ENCODE measurements at places on chromosomes 5 and 9. TPM values are rescaled to one million over a fixed set of nuclear protein-coding genes. Genes with fewer than 3 reads are reported as not detected.

DNA sequence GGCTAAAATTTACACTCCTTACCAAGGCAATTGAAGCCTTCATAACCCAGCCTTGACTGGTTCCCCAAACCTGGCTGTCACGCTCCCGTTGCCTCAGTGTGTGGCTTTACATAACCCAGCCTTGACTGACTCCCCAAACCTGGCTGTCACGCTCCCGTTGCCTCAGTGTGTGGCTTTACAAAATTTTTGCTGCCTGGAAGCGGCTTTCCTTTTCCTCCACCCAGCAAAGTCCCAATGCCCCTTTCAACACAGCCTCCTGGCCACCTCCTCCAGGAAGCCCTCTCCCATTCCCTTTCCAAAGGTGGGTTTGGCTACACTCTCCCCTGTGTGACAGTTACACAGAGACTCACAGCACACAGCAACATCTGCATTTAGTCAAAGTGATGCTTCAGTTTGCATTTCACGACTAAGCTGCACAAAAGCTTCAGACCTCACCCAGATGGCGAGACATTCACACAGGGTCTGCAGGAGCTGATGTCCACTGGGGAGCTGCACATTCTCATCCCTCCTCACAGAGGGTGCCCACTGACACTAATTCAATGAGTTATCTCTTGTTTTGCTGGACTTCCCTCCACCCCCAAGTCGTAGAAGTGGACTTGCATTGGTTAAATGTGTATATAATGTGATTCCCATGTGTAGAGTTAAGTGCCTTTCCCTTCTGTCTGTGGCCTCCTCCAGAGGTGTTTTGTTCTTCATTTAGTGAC, 156.6 kb upstream of the PHYKPL start:
- H3K27ac ChIP-seq: no peak overlapping the region
- no peak for DNase-seq
- peaks cover 4% of the 10 kb centered on the region for H3K4me1 ChIP-seq
- no peak overlapping the region for H3K4me3 ChIP-seq
- no peaks in the 10 kb centered on the region for H3K27me3 ChIP-seq

GRCh38 chr9:83511051-83511450, 27.1 kb downstream of the FRMD3 start:
- H3K4me3 ChIP-seq: no peak overlapping the region
- H3K27me3 ChIP-seq: no peaks in the 10 kb centered on the region
- no peaks in the 10 kb centered on the region for H3K36me3 ChIP-seq
- no peak overlapping the region for H3K27ac ChIP-seq
- H3K4me1 ChIP-seq: no peaks in the 10 kb centered on the region
- no peak for DNase-seq

DNA sequence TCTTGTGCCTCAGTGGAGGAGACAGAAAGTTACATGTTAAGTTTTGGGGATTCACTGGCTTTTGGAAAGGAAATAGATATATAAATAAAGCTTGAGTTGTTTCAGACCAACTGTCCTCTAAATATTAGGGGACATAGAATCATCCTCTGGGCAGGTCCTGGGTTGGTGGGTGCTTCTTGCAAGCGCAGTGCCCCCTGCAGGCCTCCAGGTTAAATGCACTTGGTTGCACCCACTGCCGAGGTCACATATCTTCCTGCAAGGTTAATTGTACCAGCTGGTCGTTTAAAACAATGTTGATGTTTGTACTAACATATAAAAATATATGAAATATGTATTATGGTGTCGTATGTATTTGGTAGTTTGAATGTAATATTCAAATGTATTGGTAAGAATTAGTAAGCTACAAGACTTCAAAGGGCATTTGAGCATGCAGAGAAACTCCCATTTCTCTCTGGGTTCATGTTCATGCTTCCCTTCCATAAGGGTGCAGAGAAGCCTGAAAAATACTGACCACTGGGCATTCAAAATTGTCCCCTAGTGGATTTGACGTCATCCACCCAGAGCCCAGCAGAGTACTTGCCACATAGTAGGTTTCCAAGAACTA, 87.0 kb downstream of the ZNF618 start:
- H3K27me3 ChIP-seq: no peaks in the 10 kb centered on the region
- H3K36me3 ChIP-seq: no peaks in the 10 kb centered on the region
- no peaks in the 10 kb centered on the region for H3K4me1 ChIP-seq
- no peak overlapping the region for H3K27ac ChIP-seq
- no peak overlapping the region for H3K4me3 ChIP-seq

- H3K4me1 ChIP-seq: no peaks in the 10 kb centered on the region
- no peak overlapping the region for H3K27ac ChIP-seq
- H3K27me3 ChIP-seq: no peaks in the 10 kb centered on the region
- no peaks in the 10 kb centered on the region for H3K36me3 ChIP-seq
- no peak for DNase-seq
- H3K4me3 ChIP-seq: no peak overlapping the region
Measured at GRCh38 chr5:80127116-80127552, 92.0 kb downstream of the THBS4 start.

DNA sequence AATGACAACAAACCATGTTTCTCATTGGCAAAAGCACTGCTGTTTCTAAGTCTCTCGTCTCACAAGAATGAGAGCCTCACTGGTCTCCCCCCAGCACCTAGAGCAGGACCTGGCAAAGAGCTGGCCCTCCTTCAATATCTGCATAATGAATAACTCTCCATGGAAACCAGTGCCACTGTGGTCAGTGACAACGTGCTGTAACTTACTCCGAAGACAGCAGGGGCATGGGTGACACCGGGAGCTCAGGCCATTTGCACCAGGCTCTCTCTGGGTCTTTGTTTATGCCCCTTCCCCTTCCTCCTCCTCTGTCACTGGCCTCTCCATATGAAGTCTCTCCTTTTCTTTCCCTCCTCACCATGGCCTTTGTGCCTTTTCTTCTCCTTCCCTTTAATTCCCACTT, 33.3 kb downstream of the TAS2R1 start:
- H3K4me1 ChIP-seq: no peaks in the 10 kb centered on the region
- no peaks in the 10 kb centered on the region for H3K27me3 ChIP-seq
- DNase-seq: no peak

DNA sequence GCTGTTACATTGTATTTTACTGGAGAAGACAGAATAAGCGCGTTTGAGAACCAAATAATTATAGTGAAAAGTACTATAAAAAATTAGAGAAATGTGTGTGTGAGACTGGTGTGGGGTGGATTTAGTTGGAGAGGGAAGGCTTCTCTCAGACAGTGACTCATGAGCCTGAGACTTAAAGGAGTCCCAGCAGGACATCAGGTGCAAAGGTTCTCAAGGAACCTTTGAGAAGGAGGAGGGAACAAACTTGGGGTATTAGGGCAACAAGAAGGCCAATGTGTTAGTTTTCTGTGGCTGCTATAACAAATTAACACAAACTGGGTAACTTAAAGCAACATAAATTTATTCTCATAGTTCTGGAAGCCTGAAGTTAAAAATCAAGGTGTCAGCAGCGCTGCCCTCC, 4.9 kb downstream of the DDX4 start:
- no peaks in the 10 kb centered on the region for H3K36me3 ChIP-seq
- no peak overlapping the region for H3K27ac ChIP-seq
- no peak for DNase-seq
- H3K4me1 ChIP-seq: no peaks in the 10 kb centered on the region
- no peaks in the 10 kb centered on the region for H3K27me3 ChIP-seq
- H3K4me3 ChIP-seq: no peak overlapping the region

DNA sequence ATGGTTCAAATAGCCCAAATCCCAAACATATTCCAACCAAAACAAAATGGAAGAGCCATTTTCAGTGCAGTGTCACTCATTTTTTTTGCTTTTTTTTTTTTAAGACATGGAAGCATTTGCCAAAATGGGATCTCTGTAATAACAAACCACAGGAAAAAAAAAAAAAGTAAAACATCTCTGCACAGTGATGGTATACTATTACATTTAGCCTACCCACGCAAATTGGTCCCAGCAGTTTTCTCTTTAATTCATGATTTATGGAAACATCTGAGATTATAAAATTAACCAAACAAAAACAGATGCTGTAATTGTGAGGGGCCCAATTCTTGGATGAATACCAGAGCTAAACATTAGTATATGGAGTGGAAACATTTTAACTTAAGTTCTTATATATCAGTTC, 566.6 kb downstream of the ZNF608 start:
- no peak overlapping the region for H3K4me3 ChIP-seq
- no peak overlapping the region for H3K27ac ChIP-seq
- no peak for DNase-seq

DNA sequence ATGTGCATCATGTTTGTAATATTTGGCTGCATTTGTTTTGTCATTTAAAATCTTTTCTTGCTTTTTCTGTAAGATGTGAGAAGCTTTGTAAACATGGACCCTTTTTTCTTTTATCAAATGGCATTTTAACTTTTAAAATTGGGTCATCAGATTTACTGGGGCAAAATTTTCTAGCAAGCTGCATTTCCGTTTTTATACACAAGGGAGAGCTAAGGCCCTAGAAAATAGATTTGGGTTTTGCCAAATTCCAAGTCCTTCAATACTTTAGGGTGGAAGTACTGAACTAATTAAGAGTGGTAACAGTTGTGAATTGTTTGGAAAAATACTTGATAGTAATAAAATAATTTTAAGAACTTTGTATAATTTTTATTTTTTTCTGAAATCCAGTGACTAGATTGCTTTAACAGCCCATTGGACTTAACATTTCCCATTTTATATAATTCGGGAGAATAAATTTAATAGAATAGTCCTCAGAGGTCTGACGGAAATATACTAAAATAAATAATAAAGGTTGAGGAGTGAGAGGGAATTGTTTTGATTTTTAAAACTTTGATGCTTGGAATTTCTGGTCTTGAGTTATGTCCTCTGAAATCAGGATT, 117.4 kb downstream of the SMARCA2 start:
- no peaks in the 10 kb centered on the region for H3K27me3 ChIP-seq
- H3K27ac ChIP-seq: no peak overlapping the region
- no peak overlapping the region for H3K4me3 ChIP-seq
- DNase-seq: no peak

The IFNK gene
- total RNA-seq: not detected

The PCDHB12 gene
- 4.3 TPM for total RNA-seq

The IRGM gene
- total RNA-seq: not detected

The C9orf50 gene
- not detected for total RNA-seq

The SPATA31A3 gene
- total RNA-seq: not detected

Measured in sigmoid colon (tissue), 7 donors.